ENCODE measurements at places on chromosomes 4 and X.

- no peak for DNase-seq
Observed at GRCh38 chr4:110294165-110294564, 95.8 kb upstream of the ELOVL6 start.

DNA sequence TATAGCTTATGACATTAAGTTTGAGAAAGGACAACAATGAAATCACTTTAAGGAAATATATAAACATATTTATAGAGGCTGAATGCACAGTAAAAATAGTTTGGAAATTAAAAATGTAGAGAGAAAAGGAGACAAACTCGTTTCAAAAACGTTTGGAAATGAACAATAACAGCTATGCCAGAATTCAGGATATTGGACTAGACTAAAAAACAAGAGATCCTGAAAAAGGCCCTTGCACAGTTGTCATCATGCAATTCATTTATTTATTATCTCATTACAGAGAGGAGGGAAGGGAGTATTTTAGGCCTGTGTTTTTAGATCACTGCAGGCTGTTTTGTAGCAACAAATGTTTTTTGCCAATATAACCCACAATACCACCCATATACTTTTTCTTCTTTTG lies 527.2 kb downstream of the ADGRL3 start:
- no peak for DNase-seq

DNA sequence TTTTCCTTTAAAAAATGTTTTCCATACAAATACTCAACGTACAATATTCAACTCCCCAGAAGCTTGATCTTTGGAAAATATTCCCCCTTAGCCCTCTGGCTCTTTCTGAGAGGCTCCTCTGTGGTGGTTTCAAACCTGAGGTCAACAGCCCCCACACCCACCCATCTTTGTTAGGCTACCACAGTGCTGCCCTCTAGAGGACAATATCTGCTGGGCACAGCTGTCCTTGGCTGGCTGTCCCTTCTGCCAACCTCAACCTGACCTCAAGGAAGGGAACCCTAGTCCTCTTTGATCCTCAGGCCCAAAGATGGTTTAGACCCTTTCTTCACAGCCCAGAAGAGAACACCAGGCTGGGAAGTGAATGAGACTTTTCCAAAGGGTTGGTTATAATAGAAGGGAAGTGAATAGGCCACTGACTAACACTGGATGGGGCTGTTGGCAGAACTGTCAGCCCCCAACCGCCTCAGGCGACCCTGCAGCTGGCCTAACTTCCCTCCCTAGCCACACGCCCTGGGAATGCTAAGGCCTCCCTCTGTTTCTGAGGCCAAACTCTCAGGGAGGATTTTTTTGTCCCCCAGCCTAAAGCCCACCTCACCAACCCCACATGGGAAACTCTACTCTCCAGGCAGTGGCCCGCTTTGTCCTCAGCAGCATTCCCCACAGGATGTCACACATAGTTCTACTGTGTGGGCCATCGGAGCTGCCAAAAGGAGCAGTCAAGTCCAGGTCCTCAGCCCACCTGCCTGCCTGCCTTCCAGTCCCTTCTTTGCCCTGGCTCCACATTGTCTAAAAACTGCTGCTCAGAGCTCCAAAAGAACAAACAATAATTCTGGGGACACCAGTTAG lies 34.3 kb downstream of the NYX start:
- no peak for DNase-seq

DNA sequence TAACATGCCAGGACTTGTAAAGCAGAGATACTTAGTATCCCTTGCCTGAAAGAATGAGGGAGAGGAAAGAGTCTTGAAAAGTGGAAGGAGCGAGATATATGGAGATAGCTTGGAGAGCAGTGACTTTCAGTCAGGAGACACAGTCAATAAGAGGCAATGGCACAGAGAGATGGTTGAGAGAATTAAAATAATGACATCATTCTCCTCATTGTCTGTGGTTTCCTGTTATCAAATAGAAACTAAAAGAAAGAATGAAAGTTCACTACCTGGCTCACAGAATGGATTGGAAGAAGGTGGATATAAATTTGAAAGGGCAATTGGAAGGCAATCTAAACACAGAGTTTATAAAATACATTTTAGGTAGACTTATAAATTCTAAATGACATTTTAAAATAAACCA lies 760.2 kb upstream of the AADAT start:
- no peak for DNase-seq

GRCh38 chrX:30253257-30253656 lies 6.3 kb downstream of the MAGEB1 start:
- no peak for DNase-seq

GRCh38 chr4:25129917-25130316 lies 30.3 kb downstream of the SEPSECS start:
- no peak for DNase-seq

DNA sequence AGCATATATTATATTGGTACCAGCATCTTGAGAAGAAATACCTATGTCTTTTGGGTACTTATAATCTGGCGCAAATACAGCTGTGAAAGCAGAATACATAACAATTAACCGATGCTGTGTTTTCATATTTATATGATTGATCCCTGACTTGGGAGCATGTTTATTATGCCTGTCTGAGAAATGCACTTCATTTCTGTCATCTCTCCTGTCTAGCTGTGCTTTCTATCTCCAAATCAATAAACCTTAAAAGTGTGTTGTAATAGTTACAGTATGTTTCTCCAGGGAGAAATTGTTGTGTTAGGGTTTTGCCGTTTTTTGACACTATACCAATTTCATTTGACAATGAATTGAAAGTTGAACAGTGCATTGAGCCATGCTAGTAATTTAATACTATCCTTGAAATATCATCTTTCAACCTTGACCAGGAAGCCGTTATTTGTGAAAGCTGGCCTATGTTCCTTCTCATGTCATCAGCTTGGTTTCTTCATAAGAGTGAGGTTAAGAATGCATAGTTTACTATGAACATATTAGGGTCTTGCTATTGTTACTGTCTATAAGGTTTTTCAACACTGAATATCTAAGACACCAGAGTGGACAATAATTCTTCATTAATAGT lies 206.2 kb upstream of the PCDH18 start:
- DNase-seq, result no peak

- DNase-seq, result no peak
Observed at GRCh38 chr4:87103691-87104187, 116.7 kb downstream of the KLHL8 start.

GRCh38 chrX:46298821-46299220 lies 246.4 kb downstream of the ZNF674 start:
- DNase-seq, result no peak

GRCh38 chr4:143140696-143141095 lies 44.0 kb upstream of the USP38 start:
- no peak for DNase-seq

GRCh38 chrX:124462931-124463330 lies 116.6 kb downstream of the SH2D1A start:
- no peak for DNase-seq

DNA sequence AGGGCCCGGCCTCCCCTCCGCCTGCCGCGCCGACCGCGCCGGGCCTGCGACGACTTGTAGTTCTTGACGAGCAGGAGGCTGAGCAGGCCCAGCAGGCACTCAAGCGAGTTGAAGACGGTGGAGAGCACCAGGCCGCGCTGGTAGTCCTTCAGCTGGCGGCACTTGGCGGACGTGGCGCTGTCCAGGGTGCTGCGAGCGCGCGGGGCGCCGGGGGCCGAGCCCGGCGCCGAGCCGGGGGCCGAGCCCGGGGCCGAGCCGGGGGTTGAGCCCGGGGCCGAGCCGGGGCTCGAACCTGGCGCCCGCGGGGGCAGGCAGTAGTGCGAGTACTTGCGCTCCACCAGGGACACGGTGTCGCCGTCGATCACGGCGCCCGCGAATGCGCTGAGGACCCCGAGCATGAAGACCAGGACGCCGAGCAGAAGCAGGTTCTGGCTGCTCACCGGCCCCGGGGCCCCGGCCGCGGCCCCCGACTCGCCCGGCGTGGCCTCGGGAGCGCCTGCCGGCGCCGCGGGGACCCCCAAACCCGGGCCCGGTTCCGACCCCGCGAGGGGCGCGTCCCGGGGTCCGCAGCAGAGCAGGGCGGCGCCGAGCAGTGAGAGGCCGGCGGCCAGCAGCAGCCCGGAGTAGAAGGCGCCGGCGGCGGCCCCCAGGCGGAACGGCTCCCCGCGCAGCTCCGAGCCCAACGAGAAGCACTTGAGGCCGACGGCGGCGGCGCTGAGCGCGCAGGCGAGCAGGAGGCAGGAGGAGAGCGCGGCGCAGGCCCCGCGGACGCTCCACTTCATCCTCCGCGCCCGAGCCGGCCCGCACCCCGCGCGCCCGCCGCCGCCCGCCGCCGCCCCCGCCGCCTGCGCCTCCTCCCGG lies 584 bp downstream of the TMEM271 start:
- DNase-seq, result no peak

GRCh38 chr4:180285796-180286195 lies 1957.4 kb upstream of the TENM3 start:
- no peak for DNase-seq

GRCh38 chr4:133647206-133647605 lies 498.1 kb downstream of the PCDH10 start:
- no peak for DNase-seq

DNA sequence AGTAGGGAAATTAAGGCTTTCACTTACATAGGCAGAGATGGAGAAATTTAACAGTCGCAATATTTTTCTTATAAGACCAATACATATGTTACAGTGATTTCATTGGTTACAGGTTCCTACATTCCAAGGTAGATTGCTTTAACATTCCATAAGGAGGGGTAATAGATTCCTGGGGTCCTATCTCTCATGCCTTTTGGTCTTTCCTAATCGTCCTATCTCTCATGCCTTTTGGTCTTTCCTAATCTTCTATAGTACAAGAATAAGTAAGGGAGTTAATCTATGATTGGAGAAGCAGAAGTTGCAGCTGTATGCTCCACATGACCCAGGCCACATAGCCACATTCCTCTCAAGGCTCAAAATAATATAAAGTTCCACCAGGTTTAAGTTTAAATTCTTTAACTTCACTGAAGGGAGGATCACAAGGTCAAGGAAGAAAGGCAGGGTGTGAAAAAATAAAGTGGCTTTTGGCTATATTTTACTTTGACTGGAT lies 285.0 kb upstream of the BOD1L1 start:
- DNase-seq, result no peak

DNA sequence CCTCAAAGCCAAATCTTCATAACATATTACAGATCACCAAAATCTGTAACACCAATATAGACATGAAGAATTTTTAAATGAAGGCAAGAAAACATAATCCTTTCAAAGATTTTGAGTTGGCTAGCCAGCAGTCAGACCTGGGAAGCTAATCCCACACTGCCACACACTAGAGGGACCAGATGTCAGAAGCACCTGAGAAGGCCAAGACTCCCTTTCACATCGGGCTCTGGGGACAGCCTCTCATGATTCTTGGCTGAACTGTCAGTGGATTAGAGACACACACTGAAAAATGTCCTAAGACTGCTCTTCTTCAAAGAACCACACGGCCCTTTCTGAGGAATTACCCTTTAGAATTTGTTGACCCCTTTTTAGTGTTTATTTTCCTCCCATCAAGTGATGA lies 28.2 kb upstream of the SPATA4 start:
- DNase-seq, result no peak

DNA sequence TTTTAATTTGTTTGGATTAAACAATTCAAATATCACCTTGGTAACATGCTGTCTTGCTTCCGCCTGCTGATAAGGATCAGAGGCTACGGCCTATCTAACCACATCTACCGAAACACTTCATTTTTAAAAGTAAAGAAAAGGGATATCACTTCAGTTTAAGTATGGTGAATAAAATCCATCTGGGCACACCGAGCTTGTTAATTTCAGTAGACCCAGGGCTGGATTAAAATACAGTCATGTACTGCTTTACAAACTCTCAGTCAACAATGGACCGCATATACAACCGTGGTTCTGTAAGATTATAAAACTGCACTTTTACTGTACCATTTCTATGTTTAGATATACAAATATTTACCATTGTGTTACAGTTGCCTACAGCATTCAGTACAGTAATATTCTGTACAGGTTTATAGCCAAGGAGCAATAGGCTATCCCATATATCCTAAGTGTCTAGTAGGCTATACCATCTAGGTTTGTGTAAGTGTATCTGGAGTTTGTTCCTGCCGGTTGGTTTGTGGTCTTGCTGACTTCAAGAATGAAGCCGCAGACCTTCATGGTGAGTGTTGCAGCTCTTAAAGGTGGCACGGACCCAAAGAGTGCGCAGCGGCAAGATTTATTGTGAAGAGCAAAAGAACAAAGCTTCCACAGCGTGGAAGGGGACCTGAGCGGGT lies 40.0 kb downstream of the SEPTIN11 start:
- peak; percentile 58 for DNase-seq

- no peak for DNase-seq
Observed at GRCh38 chr4:7465017-7465416, 30.3 kb upstream of the PSAPL1 start.

GRCh38 chrX:13266641-13267345 lies 53.1 kb downstream of the ATXN3L start:
- DNase-seq, result no peak

- no peak for DNase-seq
Observed at GRCh38 chrX:139831017-139831416, 101.8 kb downstream of the ATP11C start.

- no peak for DNase-seq
Observed at GRCh38 chr4:53653484-53654053, 62.3 kb upstream of the LNX1 start.

GRCh38 chr4:186021461-186022167 lies 47.3 kb upstream of the TLR3 start:
- DNase-seq, result no peak

GRCh38 chrX:46836701-46837557 lies at the start of gene RP2:
RP2 (plus strand) TSS chrX:46837043; CDS start chrX:46837101, 58 bp downstream.
- peak; percentile 78 for DNase-seq

DNA sequence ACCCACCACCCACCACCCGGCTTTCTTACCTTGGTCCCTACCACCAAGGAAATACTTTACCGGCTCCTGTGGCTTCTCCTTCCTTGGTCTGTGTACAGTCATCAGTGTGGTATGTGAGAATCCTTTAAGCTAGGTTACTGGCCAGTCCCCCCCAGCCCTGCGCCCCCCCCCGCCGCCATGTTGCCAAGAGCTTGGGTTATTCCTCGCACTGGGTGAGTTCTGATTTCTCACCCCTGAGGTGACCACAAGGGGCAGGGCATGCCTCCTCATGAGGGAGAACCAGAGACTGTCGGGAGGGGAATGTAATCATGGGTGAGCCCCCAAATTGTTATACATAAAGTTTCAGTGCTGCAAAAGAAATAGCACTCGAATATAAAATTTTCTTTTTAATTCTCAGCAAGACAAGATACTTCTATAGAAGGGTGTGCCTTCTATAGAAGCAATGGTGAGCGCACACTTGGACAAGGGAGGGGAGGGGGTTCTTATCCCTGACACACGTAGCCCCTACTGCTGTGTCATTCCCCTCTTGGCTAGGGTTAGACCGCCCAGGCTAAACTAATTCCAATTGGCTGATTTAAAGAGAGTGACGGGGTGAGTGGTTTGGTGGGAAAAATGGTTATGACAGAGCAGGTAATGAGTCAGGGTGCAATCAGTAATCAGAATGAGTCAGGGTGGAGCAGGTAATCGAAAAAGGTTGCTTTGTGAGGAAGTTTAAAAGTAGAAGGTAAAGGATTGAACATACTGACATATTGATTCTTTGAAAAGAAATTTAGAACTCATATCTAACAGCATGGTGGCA lies 133.2 kb downstream of the KDM6A start:
- DNase-seq, result no peak

- DNase-seq, result no peak
Observed at GRCh38 chr4:182826391-182826790, 90.8 kb downstream of the DCTD start.

All from effector memory CD8-positive, alpha-beta T cell (primary cell).